ENCODE measurements at places on chromosomes 3 and 15.

- no peak for DNase-seq
Measured at GRCh38 chr3:58409663-58410062, 24.0 kb downstream of the PDHB start.

- DNase-seq = no peak
Measured at GRCh38 chr3:18208091-18208490, 217.0 kb downstream of the SATB1 start.

DNA sequence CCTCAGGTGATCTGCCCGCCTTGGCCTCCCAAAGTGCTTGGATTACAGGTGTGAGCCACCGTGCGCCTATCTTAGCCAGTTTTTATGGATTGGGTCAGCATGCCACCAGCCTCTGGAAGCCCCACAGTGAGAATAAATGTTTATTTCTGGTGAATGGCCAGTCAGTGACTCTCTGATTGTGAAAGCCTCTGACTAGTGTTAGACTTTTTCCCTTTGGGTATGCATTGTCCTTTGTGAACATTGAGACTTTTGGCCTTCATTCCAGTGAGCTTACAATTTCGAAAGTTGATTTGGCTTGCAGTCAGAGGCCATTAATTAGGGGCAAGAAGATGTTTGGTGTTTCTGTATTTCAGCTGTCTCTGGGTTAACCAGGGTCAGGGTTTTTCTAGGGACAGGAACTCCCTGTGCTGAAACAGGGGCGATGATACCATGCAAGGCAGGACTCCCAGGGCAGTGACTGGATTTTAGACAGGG, 274.5 kb upstream of the C2CD4B start:
- no peak for DNase-seq

- DNase-seq = no peak
Measured at GRCh38 chr3:111617912-111618601, 22.9 kb upstream of the ZBED2 start.

- no peak for DNase-seq
Measured at GRCh38 chr3:187211532-187212195, 14.4 kb downstream of the RTP1 start.

DNA sequence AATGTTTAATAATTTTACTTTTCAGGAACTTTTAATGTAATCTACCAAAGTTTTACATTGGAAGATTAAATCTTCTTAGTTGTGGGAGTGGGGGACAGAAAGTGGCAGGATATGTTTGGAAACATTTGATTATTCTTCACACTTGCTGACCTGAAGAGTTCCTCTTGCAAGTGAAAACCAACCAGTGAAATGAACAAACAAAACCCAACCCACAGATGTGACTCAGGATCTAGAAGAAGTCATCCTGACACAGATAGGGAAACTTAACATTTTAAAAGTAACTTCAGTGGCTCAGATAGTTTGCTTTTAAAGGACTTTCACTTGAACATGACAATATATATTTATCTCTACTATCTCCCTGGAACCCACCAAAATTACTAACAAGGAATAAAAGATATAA, 55.4 kb downstream of the ASTE1 start:
- no peak for DNase-seq

GRCh38 chr3:176969066-176969465, 228.2 kb downstream of the TBL1XR1 start:
- no peak for DNase-seq

GRCh38 chr3:100419406-100419805, 18.1 kb downstream of the LNP1 start:
- DNase-seq = no peak

DNA sequence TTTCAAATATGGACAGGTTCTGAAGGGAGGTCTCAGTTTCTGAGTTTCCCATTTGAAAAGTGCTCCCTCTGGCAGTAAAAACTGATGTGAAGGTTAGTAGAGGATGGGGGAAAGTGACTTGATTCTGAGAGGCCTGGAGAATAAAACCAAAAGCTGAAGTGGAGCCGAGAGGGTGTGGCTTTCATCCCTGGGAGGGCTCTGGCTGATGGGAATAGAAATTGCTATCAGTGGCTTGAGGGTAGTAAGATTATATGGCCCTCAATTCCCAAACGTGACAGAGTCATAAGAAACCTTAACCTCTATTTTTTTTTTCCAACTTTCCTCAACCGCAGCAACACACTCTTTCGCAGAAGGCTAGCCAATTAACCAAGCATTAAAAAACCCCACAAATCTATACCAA, 185.9 kb downstream of the MEIS2 start:
- no peak for DNase-seq

DNA sequence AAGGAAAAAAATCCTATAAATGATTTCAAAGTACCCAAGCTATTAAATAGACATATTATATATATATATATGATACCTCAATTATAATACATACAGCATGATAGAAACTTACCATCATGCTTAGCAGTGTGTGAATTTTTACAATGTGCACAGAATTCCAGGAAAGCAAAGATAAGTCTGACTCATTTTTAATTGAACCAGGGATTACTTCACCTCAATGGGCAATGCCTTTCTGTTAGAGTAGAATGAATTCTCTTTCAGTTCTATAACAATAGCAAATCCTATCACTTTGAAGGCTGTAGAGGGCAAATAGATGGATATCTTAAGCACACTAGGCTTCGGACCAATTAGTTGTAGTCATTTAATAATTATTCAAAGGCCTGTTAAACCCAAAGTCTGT, 54.8 kb upstream of the P3H2 start:
- DNase-seq = no peak

DNA sequence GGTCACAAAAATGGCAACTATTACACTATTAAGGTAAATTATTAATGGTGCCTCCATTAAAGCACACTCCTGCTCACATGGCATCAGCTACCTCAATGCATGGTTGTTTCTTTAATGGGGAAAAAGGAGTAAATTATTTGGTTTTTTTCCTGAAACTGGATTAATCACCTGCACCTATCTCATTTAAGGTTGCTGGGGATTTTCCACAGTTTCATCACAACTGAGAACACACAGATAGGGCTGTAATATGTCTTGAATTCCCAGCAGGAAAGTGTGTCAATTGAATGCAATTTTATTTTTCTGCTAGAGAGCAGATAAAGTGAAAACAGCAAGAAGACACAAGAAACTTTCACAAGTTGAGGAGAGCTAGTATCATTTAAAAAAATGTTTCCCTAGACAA, 36.4 kb downstream of the RFTN1 start:
- no peak for DNase-seq

DNA sequence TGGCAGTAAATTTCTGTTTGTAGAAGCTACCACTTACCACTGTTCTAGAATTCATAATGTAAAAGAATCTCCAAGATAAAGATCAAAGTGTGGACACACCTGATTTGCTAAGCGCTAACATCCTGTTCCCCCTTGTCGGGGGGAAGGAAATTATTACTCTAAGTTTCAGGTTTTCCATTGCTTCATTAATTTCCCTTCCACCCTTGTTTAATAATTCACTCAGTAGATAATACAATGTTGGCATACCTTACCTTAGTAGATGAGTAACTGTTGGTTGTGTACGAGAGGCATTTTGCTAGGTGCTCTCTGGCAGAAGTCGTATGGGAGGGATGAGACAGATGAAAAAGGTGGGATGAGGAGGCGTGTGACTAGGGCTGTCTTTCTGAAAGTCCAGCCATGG, 641.2 kb upstream of the ARRDC4 start:
- no peak for DNase-seq

DNA sequence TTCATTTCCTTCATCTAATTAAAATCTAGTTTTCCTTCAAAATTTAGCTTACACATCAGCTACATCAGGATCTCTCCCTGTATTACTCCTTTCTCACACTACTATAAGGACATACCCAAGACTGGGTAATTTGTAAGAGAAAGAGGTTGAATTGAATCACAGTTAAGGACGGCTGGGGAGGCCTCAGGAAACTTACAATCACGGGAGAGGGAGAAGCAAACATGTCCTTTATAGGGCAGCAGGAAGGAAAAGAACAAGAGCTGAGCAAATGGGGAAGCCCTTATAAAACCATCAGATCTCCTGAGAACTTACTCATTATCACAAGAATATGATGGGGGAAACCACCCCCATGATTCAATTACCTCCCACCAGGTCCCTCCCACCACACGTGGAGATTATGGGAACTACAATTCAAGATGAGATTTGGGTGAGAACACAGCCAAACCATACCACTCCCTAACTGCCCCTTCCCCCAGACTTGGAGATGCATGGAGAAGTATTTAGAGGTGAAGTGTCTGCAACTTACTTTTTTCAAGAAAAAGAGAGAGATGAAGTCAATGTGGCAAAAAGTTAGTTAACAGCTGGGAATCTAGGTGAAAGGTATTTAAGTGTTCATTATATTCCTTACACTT, 21.3 kb downstream of the PRTG start:
- no peak for DNase-seq

- no peak for DNase-seq
Measured at GRCh38 chr3:82378392-82378791, 616.9 kb upstream of the GBE1 start.

GRCh38 chr3:132623646-132624045, 26.6 kb downstream of the ACKR4 start:
- no peak for DNase-seq

GRCh38 chr3:56754741-56755417, 46.9 kb downstream of the ARHGEF3 start:
- DNase-seq = no peak

DNA sequence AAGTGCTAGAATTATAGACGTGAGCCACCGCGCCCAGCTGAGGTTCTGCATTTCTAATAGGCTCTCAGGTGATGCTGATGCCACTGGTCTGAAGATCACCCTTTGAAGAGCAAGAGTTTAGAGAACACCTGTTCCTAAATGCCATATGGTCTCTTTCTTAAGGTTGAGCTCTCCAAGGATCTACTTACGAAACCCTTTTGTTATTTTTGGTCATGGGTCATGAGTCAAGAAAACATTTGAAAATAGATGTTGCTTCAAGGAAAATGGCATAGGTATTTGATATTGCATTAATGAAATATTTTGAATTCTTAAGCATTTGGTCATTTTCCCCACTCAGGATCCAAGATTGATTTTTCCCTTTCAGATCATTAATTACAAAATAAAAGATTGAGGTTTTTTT, 74.7 kb upstream of the SOX2 start:
- no peak for DNase-seq

DNA sequence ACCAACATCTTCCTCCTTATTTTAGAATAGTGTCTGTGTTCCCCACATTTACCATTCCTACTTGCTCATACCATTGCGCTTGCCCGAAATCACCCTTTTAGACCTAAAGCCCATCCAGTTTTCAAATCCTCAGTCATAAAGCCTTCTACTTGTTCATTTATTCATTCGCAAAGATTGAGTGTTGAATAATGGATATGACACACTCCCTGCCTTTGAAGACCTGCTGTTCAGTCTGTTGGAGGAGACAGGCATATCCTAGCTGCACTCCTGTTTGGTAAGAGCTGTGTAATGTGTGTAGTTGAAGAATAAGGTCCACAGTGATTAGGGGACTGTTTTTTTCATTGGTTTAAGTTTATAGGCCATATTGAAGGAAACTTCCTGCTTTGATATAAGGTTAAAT, 1.7 kb downstream of the CNOT10 start:
- DNase-seq = no peak

DNA sequence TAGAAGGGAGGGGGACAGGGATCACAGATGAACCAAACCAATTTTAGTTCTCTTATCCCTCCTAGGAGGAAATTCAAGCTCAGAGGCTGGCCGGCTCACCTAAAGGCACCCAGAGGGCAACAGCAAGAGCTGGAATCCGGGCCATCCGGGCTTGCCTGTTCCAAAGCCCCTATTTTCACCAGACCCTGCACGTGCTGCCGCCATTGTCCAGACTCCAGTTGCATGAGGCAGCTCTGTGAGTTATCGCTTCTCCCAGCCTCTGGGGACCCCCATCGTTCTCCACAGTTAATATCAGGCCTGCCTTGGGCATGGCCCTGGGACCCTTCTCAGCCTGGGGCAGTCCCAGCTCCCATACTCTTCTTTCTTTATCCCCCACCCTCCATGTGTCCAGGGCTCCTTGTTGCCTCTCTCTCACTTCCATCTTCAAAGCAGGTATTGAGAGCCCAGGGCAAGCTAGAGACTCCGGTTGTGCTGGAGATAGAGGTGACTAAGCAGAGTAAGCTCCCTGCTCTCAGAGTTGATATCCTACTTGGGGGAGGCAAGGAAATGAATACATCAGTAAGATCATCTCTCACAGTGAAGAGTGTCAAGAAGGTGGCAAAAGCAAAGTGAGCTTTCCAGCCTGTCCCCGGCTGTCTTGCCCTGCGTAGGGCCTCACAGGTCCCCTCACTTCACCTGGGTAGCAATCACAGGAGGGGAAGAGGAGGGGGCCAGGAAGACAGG, 322.8 kb downstream of the UACA start:
- no peak for DNase-seq

DNA sequence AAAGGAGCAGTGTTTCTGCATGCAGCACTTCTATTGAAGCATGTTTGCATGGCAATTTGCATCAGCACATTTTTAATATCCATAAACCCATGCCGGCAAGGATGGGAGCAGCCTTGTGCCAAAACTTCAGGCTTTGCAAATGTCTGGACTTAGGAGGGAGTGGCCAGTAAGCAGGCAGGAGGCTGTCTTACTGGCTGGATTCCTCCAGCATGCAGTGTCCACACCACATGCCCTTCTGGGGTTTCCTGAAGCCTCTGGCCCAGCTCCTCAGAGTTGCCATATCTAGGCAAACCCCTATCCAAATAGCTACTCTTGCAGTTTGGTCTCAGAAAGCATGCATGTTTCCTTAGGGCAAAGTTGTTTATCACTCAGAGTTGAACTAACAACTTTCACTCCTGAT, 139.1 kb upstream of the MRPS22 start:
- DNase-seq = no peak

GRCh38 chr3:53773611-53774368, 72.4 kb downstream of the CHDH start:
- DNase-seq = no peak

DNA sequence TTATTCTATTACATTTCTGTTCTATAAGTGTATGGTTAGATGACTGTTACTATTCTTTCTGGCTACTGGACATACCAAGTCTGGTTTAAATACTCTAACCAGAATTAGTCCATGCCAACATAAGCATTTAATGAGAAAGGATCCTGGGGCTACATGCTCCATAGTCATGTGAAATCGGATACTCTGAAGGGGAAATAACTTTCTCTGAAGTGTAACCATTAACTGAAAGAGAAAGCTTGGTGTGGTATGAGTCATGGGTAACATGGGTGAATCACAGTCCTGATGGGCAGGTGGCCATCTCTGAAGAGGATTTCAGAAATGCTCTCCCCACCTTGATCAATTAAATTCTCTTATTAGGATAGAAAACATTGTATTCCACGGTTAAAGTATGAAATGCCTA, 69.4 kb downstream of the FHIT start:
- DNase-seq = peak; percentile 9

DNA sequence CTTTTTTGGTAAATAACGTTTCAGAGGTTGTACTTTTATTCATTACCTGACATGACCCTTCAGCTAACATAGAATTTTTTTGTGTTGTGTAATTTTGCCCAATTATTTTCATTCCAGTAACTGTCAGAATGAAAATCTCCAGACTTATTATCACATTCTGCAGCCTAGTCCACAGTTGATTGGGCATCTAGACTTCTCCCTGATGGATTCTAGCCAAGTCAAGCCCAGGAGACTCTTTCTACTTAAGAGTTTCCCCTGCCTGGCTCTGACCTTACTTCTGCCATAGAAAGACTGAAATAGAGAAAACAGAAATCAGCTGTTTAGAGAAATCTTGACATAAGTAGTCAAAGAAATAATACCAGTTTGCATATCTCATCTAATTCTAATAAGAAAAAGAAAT, 82.9 kb upstream of the CDAN1 start:
- DNase-seq = no peak
